ENCODE measurements at places on chromosomes 3 and 15.

DNA sequence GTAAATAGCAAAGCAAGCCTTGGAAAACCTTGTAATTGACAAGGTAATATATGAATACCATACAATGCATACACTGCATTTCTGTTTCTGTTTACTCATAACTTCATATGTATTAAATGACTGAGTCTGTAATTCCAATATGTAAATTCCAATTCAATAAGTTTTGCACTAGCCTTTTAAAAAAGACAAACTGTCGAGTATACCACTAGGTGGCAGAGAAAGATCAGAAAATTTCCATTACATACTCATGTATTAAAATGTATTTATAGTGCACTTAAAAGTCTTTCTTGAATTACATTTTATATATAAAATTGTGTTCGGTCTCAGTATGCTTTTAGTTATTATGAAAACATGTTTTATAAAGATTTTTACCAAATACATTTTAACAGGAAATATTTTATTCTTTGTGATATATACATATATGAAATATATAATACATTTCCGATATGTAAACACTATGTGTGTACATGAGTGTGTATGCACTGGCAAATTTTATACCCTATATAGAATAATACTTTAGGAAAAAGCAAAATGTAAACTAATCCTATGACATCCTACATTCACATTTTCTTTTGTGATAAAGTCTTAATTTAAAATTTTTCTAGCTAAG, 216.8 kb downstream of the VGLL3 start:
- peak; percentile 30 for DNase-seq

DNA sequence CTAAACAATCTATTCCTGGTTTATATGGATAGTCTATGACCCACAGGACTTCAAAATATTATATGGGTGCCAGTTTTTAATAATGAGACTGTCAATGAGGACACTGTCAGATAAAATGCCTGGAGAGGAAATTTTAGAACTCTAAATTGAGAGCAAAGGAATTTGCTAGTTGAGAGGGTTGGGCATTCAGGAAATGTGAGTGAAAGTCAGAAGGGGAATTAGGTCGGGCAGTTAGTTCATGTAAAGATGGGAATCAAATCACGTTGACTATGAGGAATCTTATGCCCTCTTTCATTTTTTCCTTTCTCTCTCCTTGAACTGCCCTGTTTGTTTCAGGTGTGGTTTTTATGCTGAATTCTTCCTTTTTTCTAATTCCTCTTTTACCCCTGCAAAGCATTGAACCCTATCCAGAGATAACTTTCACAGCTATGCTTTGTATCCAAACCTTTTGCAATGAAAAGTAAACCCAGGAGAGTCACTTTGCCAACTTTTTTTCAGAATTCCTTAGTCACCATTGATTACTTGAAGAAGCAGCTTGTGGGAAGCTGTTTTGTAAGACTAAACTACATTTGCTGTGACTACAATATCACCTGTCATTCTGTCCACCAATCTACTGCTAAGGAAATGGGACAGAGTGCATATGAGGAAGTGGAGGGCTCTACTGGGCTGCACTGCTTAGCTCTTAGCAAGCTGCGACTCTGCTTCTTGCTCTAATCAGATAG, 27.8 kb downstream of the CHP1 start:
- DNase-seq: no peak

GRCh38 chr3:64260431-64260830, 35.2 kb upstream of the PRICKLE2 start:
- no peak for DNase-seq

- no peak for DNase-seq
Observed at GRCh38 chr3:24683090-24683489, 188.4 kb upstream of the THRB start.

- DNase-seq: peak; percentile 34
Observed at GRCh38 chr3:178562947-178563232, 26.7 kb downstream of the KCNMB2 start.

DNA sequence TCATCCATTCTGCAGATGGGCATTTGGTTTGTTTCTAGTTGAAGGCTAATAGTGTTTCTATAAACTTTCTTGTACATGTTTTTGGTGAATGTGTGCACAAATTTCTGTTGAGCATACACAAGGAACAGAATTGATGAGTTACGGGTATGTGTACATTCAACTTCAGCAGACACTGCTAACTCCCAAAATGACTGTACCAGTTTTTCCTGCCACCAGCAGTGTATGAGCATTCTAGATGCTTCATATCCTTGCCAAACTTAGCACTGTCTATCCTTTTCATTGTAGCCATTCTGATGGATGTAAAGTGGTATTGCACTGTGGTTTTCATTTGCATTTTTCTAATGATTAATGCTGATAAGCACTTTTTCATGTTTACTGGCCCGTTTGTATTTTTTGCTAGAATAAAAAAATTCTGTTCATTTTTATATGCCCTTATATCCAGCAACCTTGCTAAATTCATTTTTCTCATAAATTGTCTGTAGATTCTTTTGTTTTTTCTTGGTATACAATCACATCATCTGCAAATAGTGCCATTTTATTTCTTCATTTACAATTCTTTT, 110.2 kb downstream of the ATP1B3 start:
- DNase-seq: no peak

- peak; percentile 82 for DNase-seq
Observed at GRCh38 chr3:134212967-134213665, 37.5 kb downstream of the RYK start.

- peak; percentile 64 for DNase-seq
Observed at GRCh38 chr3:158769952-158770740, 31.7 kb upstream of the MFSD1 start.

DNA sequence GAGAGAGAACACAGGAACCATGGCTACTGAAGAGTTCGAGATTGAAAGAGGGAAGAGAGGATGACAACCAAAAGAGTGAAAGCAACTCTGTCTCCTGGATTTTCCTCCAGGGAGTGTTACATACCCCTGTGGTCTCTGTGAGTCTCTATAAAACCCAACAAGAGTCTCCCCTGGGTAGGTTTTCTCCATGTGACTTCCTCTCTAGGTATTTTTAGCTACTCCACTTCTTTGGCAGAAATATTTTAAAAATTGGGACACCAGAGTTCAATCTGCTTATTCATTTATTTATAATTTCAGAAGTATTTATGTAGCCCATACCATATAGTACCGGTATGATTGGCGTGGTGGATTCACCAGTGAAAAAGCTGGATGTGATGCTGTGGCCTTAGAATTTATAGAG, 671.7 kb upstream of the NR2F2 start:
- DNase-seq: no peak

DNA sequence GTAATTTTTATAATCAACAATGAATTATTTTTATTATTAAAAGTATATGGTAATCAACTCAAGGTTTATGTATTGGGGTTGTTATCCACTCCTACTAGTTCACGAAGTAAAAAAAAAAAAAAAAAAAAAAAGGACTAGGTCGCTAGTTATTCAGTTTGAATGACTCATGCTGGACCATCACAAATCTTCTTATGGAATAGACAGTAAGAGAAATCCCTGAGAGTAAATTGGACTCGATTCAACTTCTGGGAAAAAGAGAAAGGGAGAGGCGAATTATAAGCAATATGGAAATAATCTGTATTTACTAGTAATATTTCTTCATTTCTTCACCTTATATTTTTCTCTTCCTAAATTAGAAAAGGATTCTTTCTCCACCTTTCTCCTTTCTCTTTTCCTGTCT, 2.0 kb downstream of the MYEF2 start:
- no peak for DNase-seq

GRCh38 chr3:34008191-34008590, 209.8 kb downstream of the PDCD6IP start:
- no peak for DNase-seq

DNA sequence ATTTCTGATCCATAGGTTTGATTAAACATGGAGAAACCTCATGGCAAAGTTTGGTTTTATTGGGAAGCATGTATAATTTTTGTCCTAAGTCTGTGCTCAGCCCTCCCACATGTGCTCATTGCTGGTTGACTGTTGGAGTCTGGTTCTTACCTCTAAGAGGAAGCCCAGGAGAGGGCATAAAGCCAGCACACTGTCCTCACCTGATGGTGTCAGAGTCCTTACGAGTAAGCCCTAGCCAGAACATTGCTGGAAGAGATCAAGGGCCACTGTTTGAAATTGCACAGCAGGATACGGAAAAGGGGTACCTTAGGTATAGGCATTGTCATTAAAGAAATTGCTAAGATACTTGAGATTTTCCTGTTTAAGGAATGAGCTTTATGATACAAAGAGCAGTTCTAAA, 21.3 kb downstream of the MLH1 start:
- DNase-seq: no peak

DNA sequence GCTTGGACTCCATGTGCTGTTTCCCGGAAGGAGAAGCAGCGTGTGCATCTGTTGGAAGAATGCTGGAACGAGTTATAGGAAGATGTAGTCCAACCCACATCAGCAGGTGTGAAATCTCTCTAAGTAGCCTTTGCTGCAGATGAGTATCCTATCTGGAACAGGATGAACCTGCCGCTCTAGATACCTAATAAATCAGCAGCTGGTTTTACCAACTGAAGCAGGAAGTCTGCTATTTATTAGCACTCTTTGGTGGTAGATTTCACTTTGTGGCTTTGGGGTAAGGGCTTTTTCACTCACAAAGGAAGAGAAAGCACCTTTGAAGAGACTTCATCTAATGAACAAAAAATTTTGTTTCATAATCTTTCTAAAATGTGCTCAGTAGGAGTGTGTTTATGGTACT, 66.4 kb downstream of the DCUN1D1 start:
- DNase-seq: no peak

DNA sequence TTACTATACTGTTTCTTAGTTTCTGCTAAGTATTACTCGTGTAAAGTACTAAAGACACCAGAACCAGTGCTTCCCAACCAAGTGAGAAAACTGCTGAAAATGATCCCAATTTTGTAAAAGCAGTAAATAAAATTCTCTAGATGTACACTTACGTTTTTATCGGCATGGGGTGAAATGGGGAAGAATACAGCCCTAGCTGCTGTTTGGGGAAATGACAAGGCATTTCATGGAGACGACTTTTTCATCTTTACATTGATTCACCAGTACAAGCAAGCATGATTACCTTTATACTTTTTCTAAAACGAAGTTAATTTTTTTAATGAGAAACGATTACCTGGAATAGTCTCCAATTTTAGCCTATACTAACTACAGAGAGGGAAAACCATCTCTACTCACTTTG, 1.4 kb downstream of the PSMD6 start:
- DNase-seq: no peak

DNA sequence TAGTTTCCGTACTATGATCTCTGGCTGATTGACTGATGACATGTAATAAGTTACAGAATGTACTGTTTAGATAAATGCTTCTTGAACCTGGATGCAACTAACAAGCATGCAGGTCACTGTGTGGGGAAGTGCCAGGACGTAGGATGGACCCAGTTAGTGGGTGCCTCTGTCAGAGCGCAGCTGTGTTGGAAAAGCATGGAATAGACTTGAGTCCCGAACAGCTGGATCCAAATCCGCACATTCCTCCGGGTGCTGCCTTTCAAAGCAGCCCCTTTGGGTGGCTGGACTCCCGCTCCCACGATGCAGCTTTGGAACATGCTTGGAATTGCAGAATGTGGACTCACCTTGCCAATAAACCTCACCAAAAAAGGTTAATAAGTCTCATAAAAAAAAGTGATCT, 35.5 kb upstream of the ALDH1A3 start:
- DNase-seq: no peak

GRCh38 chr3:70970171-70970570, 613.4 kb downstream of the FOXP1 start:
- no peak for DNase-seq

GRCh38 chr15:89346516-89347231, 12.1 kb upstream of the POLG start:
- no peak for DNase-seq

DNA sequence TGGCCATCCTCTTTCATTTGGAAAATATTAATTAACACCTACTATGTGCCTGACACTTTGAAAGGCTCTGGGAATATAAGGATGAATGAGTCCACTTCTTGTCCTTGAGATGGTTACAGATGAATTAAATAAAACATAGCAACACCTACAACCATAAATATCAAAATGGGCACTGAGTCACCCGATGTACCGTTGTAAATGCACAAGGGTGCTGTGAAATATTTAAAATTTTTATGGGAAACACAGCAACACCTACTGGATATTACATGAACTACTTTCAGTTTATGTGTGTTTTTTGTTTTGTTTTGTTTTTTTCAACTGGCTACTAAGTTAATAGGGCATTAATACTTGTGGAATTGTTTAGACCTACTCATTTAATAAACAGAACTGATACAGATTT, 239.0 kb upstream of the NAALADL2 start:
- no peak for DNase-seq

- no peak for DNase-seq
Observed at GRCh38 chr3:31307131-31307785, 225.5 kb upstream of the STT3B start.

DNA sequence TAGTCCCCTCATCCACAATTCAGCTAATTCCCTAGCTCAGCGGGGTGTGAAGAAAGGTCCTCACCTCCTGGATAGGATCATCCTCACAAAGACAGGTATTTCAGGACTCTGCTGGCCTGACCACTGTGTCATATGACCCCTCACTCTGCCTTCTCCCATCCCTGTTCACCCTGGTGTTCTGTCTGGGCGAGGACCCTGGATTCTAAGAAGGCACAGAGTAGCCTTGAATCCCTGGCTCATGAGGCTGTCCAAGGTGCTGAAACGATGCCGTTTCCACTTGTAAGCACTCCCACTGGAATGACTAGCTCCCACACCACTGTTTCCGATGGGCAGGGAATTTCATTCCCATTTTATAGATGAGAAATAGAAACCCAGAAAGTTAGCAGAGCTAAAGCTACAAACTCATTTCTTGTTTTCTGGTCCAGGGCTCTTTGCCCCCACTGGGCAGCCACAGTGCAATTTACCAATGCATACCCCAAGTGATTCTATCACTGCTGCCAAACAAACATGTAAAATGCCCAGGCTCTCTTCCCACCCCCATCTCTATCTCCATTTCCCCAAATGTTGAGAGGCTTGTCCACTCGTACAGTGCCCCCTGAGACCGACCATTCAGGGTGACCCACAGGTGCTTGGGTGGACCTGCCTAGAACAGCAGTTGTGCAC, 83.2 kb downstream of the RAB11A start:
- peak; percentile 69 for DNase-seq

DNA sequence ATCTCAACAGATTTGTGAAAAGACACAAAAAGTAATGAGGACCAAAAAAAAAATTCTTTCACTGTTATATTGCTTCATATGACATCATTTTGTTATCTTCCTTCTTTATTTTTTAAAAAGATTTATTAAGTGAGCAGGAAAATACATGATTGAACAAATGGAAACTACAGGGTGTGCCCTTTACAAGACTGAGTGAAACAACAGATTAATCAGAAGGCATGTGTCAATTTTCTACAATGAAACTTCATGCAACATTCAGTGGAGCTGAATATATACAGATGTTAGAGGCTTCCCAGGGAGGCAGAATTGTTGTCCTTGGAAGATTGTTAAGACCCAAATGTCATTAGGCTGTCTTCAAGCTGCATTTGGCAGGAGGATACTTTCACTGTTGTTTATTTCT, 28.4 kb upstream of the SLC2A2 start:
- DNase-seq: peak; percentile 8

Data from AG20443 (cell line).